ENCODE measurements at places on chromosomes 5 and 9. TPM values are rescaled to one million over a fixed set of nuclear protein-coding genes. Genes with fewer than 3 reads are reported as not detected.

The ANAPC2 gene
- total RNA-seq = 29.8 TPM

The MUSK gene
- 10.8 TPM for total RNA-seq

The OR1Q1 gene
- total RNA-seq = not detected

The C8G gene
- total RNA-seq = 1.4 TPM

The CNTFR gene
- 6.2 TPM for total RNA-seq

- DNase-seq = no peak
Measured at GRCh38 chr5:81007637-81008027, 47.5 kb downstream of the RASGRF2 start.

DNA sequence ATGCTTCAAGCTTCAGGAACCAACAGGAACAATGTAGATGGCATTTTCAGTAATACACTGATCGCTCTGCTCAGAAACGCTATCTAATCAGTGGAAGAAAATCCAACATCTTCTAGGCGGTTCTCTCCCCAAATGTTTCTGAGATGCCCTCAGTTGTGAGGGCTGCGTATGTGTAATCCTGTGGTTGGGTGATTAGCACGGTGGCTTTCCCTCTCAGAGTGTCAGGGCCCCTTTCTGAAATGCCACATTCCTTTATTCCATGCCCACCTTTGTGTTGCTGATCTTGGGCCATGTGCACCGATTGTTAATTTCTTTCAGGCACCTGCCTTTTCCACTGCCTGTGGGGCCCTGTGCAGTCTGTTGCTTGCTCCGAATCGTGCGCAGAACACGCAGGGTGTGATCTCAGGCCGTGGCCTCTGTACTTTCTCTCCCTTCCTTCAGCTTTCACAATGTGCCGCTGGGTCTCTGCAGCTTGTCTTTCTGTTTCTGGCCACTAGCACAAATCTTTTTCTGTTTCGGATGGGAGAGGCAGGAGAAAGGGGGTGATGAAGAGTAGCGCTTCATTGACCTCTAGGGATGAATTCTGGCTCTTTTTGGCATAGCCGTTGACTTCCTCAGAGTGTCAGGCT, 324.0 kb downstream of the PARP8 start:
- DNase-seq = no peak

The CCDC187 gene
- total RNA-seq = 0.51 TPM

- no peak for DNase-seq
Measured at GRCh38 chr5:53211799-53212198, 102.2 kb upstream of the MOCS2 start.

The COL23A1 gene
- 5.4 TPM for total RNA-seq

DNA sequence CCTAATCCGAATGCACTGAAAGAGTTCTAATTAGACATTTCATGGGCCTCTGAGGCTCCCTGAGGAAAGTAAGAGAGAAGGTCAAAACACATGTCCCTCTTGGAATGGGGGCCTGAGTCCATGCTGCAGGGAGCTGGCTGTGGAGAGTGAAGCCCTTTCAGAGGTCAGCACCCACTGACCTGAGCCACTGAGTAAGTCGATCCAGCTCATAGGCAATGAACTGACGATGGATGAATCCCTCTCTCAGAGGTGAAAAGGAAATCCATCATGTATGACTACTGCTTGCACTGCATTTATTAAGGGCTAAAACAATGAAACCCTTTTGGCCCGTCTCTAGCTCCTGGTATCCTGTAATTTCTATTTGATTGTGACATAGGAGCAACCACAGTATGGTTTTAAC, 288.9 kb upstream of the VLDLR start:
- no peak for DNase-seq

DNA sequence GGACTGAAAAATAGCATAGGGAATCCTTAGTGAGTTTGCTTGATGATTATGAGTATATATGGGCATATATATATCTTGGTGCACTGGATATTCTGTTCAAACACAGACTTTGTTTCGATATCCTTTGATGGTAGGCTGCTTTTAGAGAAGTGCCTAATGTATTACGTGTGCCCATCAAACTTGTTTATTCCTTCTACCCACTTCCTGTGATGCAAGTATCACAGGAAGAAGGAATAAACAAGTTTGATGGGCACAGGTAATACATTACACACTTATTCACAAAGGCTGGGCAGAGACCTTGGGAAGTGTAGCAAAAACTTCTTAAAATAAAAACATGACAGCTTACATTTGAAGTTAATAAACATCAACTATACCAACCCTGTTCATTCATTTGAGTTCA, 364.2 kb downstream of the CHSY3 start:
- no peak for DNase-seq

DNA sequence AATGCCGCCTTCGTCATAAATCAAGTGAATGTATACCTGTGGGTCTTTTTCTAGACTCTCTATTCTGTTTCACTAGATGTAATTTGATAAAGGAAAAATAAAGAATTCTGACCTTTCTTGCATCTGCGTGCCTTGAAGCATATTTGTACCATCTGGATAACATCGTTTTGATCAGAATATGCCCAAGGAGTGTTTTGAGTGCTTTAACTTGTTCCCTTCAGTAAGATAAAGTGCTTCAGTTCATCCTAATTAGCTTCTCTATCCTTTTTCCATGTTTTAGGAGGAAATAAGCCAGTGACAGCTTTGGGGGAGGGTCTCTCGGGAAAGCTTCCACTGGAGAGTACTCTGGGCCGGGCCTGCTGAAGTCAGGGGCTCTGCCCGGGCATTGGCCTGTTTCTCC, 113.5 kb upstream of the DAP start:
- no peak for DNase-seq

The SLC36A2 gene
- 3.1 TPM for total RNA-seq

DNA sequence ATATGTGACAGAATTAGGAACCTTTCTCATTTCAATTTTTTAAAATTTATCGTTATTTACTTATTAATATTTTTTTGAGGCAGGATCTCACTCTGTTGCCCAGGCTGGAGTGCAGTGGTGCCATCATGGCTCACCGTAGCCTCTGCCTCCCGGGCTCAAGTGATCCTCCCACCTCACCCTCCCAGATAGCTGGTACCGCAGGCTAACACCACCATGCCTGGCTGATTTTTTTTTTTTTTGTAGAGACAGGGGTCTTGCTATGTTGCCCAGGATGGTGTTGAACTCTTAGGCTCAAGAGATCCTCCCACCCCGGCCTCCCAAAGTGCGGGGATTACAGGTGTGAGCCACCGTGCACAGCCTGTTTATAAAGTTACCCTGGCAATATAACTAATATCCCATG, 275.2 kb downstream of the AOPEP start:
- no peak for DNase-seq

- no peak for DNase-seq
Measured at GRCh38 chr5:103271570-103272289, 13.2 kb downstream of the MACIR start.

The NXNL2 gene
- total RNA-seq = 0.72 TPM

GRCh38 chr9:109286571-109286977, 34.3 kb downstream of the EPB41L4B start:
- DNase-seq = no peak

GRCh38 chr5:34667705-34668104, 11.6 kb downstream of the RAI14 start:
- no peak for DNase-seq

The SLC6A3 gene
- total RNA-seq = 0.10 TPM

- no peak for DNase-seq
Measured at GRCh38 chr9:131622523-131622922, 77.2 kb downstream of the PRRT1B start.

DNA sequence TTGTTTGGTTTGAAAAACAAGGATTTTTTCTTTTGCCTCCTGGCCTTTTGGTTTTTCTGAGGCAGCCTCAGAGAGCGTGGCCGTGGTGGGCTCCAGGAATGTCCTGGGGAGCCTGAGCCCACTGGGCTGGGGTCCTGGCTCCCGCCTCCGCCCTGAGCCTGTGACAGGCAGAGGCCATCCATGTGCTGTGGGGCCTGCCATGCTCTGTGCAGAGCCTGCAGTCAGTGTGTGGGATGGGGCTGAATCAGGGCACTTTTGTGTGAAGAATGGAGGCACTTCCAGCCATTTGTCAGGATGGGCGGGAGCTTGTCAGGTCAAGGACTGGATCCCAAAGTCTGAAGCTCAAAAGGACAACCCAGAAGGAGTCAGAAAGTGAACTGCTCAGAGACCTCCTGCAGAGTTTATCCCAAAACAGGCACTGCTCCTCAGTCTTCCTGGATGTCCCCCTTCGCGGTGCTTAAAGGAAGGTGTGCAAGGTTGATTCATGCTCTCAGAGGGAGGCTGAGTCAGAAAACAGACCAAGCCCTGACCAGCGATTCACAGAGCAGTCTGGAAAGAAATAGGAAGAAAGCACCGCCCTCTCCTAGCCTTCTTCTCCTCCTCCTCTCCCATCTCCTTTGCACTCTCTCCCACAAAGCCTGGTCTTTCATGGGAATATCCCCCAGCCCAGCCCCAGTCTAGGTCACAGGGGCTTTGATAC, 53.2 kb downstream of the MVB12B start:
- DNase-seq = no peak

The OXCT1 gene
- 25.8 TPM for total RNA-seq

DNA sequence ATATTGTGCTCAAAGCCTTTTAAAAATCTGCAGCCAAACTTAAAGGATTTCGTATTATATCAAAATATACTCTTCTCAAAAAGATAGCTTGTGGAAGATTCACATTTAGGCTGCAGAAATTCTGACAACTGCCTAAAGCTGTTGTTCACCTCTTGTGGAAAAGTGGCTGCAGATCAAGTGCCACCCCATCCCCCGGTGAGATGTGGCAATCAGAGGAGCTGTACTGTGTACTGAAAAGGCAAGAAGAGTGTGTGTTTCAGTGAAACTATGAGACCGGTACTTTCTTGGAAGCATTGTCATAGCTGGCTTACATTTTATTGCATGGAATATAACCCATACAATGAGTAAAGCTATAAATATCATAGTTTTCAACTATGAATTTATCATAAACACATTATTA, 64.3 kb downstream of the CDH18 start:
- no peak for DNase-seq

DNA sequence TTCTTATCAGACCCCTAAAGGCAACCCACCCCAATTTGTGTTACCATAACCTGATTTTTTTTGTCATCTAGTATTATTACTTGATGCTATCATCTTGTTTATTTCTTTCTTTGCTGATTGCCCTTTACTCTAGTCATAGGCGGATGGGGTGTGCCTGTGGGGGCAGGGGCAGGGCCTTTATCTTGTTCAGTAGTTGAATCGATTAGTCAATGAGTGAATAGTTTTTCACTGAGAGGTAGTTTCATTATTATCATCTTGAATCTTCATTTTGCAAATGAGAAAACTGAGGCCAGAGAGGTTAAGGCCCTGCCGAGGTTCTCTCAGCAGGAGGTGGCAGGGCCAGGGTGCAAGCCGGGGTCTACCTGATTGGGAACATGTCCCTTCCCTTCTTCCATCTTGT, 9.4 kb upstream of the GM2A start:
- no peak for DNase-seq

GRCh38 chr9:84846906-84847305, 177.4 kb downstream of the NTRK2 start:
- DNase-seq = no peak

DNA sequence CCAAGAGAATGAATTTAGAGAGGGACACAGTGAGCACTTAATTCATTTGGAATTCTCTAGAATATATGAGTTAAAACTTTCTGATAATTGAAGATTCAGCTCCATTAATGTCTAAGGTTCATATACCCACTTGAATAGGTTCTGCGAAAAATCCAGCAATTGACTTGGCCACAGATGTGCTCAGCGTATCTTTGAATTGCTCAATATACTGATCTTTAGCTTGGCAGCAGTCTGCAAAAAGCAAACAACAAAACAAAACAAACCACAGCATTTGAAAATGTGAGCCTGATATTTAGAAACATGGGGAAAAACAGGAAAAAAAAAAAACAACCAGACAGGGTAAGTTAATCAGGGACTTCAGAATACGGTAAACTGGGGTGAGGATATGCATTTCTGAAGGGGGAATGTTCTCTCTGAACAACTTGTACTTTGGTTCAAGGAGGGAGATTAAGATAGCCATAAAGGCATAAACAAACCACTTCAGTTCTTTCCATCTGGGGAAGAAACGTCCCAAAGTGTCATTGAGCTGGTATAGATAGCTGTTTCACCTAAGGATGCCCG, 21.4 kb downstream of the AGXT2 start:
- DNase-seq = no peak
